Activated naive CD4-positive, alpha-beta T cell treated with anti-CD3 and anti-CD28 coated beads, Interleukin-2, amount 50 U/mL, for 16 hours (primary cell): ENCODE measurements at places on chromosomes 3 and 15.

GRCh38 chr3:28667646-28668621, 319.3 kb upstream of the AZI2 start:
- DNase-seq, result peak; percentile 17

DNA sequence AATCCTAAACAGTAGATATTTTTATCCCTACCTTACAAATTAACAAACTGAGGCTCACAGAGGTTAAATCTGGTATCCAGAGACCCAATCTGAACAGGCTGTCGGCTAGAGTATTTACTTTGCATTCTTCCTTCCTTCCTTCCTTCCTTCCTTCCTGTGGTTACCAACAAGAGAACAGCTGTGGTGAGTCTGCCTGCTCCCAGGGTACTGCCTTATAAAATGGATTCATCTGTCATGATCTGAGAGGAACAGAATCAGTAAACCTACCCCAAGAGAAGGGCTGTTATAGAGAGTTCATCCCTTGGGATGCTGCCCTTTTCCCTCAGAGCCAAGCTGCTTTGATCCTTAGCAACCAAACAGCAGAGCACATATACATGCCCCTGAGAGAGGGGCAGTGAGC, 3.6 kb downstream of the GADL1 start:
- DNase-seq, result no peak

DNA sequence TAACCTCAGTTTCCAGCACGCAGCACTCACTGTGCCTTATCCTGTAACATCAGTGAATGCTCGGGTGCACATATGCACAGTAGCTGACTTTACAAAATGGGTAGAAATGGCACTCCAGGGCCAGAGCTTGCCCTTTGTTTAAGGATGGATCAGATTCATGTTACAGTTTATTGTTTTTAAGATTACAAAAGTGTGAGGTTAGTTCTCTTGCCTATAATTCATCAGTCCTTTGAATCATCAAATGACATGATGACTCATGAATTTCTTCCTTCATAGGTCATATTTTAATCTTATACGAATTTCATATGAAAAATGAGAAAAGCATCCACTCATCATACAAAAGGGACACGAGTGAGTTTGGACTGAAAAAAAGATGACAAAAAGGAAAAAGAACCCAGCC, 545.3 kb downstream of the GBE1 start:
- DNase-seq, result no peak

DNA sequence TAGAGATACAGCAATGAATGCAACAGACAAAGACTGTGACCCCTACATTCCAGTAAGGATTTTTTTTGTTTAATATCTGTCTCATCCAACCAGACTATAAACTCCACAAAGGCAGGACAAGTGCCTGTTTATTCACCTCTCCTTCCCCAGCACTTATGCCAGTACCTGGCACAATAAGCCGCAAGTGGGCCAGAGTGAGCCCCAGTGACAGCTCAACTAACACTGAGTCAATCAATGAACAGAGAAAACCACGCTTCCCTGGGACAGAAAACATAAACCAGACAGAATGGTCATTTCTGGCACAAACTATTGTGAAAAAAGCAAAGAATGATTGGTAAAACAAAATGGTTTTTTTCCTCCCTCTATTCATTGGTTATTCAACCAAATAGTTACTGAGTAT, 52.2 kb downstream of the RYK start:
- DNase-seq, result no peak

DNA sequence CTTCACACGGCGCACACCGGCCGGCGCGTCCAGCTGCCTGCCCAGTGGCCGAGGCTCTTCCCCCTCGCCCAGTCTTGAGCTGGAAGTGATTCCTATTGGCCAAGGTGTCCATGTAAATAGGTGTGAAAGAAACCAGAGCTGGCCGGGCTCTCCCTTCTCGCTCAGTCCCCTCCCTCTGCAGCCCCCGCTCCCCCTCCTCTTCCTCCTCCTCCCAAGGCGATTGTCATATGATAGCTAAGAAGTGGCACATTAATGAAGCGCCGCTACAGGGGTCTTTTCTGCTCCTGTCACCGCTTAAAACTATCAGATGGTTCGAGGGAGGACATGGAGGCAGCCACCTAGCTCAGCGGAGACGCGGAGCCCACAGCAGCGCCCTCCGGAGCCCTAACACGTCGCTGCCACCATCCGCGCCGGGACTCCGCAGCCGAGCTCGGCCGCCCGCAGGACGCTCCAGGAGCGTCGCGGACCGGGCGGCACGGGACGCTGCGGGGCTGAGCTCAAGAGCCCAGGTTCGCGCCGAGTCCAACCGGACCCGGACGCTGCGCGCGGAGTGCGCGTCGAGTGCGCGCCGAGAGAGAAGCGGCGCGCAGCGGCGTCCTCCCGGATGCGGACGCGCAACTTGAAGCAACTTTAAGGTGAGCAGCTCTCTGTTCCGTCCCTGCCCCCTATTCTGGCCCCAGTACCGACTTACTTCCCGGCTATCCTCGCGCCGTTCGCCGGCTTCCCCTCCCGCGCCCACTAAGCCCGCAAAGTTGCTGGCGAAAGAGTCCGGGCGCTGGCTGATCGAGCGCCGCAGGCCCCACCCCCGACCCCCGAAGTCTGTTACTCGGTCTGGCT, at the start of gene FOXB1:
TSS of gene FOXB1 (plus strand) at position 303 of the 837 bp plus-strand sequence. CDS start 653 bp downstream, outside the sequence.
- DNase-seq, result no peak
